Left kidney (tissue), 8 donors: ENCODE measurements at places on chromosomes 3 and 15.
A peak's percentile ranks its signal among the peaks of the same experiment; 100 is the strongest.

DNA sequence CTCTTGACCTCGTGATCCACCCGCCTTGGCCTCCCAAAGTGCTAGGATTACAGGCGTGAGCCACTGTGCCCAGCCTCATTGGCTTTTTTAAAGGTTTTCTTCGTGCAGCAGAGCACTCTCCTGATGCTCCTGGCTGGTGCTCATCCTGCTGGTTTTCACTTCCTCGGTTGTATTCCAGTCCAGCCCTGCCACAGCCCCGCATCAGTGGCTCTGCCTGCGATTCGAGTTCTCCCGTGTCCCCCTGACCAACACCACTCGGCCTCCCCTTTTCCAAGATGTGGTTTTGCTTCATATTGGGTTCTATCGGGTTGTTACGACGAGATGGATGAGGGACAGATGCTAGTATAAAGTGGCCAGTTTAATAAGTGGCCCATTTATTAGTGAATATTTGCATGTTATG is 27.8 kb downstream of the EFCC1 start:
- no peak for DNase-seq

DNA sequence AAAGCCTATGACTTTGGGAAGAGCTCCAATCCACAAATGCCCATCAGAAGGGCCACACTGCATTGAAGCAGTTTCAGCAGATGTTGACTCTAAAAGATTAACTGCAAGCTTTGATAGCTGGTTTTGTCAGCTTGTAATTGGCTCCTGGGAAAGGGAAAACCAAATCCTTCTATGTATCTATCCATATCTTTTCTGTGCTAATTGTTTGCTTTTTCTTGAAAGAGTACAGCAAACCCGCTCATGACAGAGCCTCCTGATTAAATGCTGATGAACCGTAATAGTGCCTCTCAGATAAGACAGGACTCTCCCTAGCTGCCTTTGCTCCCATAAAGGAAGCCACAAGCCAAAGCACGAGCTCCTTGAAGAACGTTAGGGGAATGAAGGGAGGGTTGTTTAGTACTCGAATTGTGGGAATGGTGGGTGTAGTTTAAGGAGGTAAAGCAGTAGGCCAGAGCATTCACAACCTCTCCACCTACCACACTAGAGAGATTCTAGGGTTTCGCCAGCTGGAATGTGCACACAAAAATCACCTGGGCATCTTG is 33.6 kb upstream of the LRIG1 start:
- DNase-seq: no peak

DNA sequence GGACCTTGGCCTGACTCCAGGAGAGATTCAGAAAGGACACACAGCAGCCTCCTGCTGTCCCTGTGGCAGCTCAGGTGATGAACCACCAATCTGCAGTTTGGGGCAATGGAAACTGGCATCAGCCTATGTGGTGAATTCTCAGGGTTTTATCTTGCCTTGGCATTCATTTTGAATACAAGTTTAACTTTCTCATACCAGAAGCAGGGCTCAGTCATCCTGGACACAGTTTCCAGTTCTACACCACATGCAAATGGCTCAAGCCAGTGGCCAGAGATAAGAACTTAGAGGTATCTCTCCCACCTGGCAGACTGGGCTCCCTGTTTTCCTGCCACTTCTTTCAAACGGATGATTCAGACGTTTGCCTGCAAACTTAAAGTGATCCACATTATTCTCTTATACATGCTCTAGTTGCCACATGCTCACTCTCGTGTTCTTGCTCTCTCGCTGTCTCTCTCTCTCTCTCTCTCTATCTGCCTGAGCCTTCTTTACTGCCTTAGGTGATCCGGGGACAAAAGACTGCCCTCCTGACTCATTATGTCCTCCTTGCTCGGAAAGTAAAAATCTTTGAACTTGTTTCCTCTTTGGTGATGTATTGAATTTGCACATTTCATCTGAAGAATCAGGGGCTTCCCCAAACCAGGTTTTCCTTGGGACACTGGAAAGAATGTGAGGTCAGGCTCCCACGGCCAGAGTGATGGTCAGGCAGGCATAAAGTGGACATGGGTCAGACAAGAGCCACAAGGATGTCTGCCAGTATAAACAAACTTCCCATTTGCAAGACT is 99.6 kb upstream of the STT3B start:
- DNase-seq: no peak

GRCh38 chr15:60020736-60021135 is 16.6 kb downstream of the FOXB1 start:
- no peak for DNase-seq

DNA sequence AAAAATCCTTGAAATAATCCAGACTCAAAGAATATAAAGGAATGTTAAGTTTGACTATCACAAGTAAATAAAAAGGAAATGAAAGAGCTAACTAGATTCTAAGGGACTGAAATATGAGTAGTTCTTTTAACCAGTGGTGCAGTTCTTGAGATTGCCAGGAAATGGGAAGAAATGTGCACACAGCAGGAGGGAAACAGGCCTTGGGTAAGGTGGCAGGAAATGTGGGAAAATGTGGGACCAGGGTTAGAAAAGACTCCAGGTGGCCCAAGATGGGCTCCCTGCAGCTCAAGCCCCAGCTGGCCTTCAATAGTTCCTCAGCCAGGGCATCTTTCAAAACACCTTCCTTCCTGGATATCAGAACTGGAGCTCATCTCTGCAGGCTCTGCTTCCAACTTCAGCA is 181.3 kb downstream of the ISL2 start:
- DNase-seq: no peak

GRCh38 chr3:58117561-58118181 is 93.1 kb downstream of the DNASE1L3 start:
- peak; percentile 37 for DNase-seq

DNA sequence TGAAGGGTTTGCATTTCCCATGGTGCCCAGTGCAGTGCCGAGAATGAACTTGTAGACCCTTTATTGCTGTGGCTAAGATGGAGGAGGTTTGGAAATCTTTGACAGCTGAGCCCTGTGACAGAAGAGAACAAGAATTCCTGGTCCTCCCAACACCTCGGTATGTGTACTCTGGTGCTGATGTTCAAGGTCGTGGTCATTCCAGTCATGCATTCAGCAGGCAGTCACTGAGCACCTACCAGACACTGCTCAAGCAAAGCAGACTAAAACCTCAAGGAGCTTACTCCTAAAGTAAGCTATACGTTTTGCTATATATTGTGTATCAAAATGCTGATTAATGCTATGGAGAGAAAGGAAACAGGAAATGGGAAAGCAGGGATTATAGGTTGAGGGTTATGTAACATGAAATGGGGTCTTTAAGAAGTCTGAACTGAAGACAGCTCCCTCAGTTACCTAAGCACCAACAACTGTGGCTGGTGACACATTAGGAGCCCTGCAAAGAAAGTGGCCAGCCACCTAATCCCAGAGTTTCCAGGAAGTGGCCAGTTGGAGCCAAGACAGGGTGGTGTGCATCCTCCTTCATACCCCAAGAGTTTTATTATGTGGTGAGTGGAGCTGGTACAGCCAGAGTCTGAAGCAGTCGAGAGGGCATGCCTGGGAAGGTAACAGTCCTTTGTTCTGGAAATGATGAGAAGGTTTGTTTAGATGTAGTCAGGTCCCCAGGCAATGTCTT is 65.0 kb downstream of the CCNL1 start:
- no peak for DNase-seq

DNA sequence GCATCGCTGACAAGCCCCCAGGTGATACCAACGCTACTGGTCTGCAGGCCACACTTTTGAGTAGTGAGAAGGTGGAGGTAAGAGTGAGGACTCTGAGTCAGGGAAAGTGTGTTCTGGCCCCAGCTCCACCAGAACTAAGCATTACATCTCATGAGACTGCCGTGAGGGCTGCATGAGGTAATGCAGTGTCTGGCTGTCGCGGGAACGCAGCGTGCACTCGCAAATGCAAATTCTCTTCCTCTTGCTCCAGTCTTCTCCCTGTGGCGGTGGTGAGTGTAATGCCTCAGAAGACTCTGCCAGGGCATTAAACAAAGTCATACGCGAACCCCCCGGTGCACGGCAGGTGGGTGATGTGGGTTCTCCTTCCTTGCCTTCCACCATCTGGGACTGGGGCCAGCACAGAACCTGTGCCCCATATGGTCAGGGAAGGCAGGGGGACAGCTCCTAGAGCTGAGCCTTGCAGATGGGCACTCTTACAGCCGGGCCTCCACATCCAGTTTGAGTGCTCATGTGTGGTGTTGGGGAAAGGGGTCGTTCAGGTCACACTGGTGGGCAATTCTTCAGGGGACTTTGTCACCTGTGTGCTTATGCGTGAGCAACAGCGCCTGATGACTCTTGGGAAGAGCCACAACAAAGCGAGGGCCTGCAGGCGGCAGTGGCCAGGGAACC is 175.8 kb downstream of the XXYLT1 start:
- no peak for DNase-seq

- DNase-seq: no peak
These were observed 1019.3 kb downstream of the NSUN3 start for GRCh38 chr3:95082191-95082590.

DNA sequence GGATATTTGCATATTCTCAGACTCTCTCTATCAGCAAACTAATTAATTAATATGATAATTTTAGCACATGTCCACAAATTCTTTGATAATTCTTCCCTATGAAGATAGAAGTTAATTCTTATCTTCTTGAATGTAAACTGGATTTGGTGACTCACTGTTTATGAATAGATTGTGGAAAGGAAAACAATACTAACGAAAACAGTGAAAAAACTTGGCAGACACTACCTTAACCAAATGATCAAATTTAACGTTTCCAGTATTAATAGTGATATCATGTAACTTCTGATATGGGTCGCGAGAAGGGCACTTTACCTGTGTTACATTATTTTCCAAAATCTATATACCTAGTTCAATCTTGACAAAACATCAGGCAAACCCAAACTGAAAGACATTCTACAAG is 401.0 kb downstream of the SI start:
- no peak for DNase-seq

DNA sequence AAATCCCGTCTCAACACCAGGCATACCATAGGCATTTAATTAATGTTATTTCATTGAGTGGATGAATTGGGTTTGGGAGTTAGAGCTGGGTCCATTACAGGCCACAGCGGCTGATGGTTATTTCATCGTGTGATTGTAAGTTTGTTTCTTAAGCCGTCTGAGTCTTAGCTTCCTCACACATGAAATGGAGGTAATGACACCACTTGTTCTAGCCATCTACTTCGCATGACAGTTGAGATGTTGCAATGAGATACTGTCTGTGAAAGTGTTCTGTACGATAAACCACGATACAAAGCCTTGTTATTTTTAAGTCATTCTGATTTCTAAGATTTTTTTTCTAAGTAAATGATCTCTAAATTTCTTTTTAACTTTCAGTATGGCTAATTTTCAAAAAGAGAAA is 8.6 kb upstream of the TP63 start:
- no peak for DNase-seq

GRCh38 chr3:69095636-69096035 is 10.9 kb downstream of the ARL6IP5 start:
- DNase-seq: no peak

DNA sequence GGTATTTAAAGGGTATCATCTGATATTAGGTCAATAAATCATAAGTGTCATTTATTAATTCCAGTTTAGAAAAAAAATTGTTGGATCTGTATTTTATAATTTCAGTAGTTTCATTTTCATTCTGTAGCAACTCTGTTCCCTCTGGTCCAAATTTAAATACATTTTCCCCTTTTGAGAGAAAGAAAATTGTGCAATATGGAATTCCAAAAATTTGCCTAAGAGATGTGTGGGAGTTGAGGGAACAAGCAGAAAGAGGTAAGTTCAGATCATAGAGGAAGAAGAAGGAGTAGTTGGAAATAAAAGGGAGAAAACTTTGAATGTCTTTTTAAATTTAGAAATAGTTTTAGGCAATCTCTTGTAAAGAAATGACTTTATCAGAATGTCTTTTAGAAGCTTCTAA is 48.9 kb upstream of the MME start:
- DNase-seq: no peak

DNA sequence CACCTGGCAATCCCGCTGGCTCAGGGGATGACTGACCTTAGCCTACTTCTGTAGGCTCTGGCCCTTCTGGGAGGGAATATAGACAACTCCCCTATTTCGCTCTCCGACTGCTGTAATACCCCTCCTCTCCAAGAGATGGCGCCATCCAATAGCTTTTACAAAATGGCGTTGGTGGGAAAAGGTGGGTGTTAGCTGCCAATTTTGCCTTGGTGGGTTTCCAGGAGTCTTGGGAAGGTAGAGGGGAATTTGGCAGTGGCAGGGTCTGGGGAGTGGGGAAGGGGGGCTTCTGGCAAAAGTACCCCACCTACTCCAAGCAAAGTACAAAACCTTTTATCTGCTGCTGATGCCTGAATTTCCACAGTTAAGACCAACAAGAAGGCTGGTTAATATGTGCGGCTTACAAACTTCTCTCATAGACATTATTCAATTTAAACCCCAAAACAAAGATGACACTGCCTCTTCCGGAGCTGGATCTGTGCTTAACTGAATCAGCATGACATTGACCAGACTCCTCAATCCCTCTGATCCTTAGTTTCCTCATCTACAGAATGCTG is 62.1 kb downstream of the RASGRF1 start:
- peak; percentile 38 for DNase-seq

DNA sequence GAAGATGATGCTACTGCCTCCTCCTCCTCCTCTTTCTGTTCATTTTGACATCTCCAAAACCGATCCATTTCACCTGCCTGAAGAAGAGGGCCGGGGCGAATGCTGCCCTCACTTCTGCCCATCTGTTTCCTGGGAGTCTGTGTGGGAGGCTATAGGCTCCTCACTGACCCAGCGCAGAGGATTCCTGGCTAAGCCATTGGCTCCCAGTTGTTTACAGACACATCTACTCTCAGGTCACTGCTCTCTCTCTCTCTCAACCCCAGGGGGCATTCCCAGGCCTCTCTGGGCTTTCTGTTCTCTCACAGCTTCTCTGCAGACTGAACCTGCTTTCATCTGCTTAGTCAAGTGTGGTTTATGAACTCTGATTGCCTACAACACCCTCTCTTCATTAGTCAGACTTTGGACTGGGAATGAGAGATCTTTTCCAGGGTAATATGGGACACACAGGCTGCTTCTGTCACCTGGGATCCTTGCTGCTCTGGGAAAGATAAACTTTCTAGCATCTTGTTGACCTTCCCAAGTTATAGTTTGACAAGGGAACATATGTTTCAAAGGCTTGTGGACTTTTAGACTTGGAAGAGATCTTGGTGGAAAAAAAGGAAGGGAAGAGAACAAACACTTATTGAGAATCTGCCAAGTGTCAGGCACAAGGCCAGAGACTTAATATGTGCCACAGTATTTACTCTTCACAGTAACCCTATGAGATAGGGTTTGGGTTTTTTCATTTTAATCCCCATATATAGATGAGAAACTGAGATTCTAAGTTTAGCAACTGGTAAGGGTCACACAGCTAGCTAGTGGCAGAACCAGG is 30.2 kb upstream of the USP3 start:
- peak; percentile 72 for DNase-seq

- no peak for DNase-seq
These were observed 6.4 kb downstream of the ITGA11 start for GRCh38 chr15:68425428-68426060.

GRCh38 chr3:78368636-78369345 is 1328.9 kb downstream of the ROBO2 start:
- no peak for DNase-seq
